Cardiac atrium fibroblast (primary cell): ENCODE measurements at places on chromosomes 3 and 15. TPM values are rescaled to one million over a fixed set of nuclear protein-coding genes. Genes with fewer than 3 reads are reported as not detected.

The POMGNT2 gene
- 7.8 and 10.2 TPM in 2 replicates for total RNA-seq

The GP5 gene
- under 0.01 TPM in 1 of 2 replicates, not detected in the other for total RNA-seq

The TMEM108 gene
- total RNA-seq: 0.81 TPM in 1 of 2 replicates, not detected in the other

The FBXW12 gene
- not detected in 2 replicates for total RNA-seq

The PTX3 gene
- total RNA-seq: 3,721 and 3,941 TPM in 2 replicates

The EFCC1 gene
- total RNA-seq: not detected in 2 replicates

The CCR2 gene
- not detected in 2 replicates for total RNA-seq

The SLC12A1 gene
- not detected in 2 replicates for total RNA-seq
